ENCODE measurements at places on chromosomes 4 and X.

DNA sequence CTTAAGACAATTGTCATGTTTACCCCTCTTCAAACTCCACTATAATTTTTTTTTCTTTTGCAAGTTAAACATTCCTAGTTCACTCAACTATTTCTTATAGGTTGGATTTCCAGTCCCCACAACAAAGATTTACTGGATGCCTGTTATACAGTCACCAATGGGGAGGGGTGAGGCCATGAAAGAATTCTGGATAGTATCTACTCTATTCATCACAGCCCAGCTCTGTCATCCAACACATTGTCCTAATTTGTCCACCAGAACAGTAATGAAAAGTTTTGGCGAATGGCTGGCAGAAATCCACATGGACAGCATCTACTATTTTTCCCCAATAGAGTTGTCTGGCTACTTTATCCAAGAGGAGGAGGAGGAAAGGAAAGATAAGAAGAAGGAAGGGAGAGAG, 192.7 kb upstream of the S100G start:
- DNase-seq: no peak

GRCh38 chr4:97987019-97987648, 156.1 kb downstream of the STPG2 start:
- DNase-seq: no peak

DNA sequence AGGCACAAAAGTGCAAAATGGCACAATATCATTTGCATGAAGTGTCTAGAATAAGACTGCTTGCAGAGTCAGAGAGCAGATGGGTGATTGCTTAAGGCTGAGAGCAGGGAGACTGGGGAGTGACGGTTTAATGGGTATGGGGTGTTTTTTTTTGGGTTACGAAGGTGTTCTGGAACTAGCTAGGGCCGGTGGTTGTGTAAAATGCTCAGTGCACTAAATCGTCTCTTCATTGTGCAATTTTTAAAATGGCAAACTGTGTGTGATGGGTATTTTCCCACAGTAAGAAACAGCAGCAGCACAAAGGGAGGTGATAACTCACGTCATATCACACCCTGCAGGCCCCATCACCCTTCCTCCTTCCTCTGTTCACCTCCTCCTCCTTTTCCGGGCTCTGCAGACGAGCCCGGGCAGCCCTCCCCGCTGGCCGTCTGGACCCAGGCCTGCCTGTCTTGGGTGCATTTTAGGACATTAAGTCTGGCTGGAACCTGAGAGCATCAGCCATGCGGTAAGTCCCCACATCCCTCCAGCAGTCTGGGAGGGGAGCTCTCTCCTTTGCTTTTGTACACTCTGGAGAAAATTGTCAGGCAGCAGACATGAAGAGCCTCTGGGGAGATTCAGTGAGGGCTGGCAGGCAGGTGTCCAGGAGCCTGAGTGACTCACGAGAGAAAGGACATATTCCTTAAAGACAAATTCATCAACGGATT, 42.7 kb downstream of the ASMT start:
- DNase-seq: peak; percentile 53

GRCh38 chr4:173782660-173783059, 252.6 kb upstream of the HAND2 start:
- no peak for DNase-seq

DNA sequence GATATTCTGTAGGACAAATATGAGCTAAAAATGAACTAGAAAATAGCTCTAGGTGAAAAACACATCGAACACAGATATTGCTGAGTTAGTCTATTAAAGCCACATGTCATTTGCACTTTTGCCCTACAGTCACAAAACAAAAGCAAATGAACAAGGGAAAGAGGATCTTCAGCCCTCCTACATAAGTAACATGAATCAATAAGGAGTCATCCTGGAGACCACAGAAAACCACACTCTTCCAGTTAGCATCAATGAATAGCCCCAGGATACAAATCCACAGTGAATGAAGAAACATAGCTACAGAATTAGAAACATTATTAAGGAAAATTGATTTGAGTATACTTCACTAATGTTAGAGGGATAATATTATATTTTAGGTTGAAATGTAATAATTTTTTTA, 311.4 kb downstream of the MAPK10 start:
- no peak for DNase-seq

DNA sequence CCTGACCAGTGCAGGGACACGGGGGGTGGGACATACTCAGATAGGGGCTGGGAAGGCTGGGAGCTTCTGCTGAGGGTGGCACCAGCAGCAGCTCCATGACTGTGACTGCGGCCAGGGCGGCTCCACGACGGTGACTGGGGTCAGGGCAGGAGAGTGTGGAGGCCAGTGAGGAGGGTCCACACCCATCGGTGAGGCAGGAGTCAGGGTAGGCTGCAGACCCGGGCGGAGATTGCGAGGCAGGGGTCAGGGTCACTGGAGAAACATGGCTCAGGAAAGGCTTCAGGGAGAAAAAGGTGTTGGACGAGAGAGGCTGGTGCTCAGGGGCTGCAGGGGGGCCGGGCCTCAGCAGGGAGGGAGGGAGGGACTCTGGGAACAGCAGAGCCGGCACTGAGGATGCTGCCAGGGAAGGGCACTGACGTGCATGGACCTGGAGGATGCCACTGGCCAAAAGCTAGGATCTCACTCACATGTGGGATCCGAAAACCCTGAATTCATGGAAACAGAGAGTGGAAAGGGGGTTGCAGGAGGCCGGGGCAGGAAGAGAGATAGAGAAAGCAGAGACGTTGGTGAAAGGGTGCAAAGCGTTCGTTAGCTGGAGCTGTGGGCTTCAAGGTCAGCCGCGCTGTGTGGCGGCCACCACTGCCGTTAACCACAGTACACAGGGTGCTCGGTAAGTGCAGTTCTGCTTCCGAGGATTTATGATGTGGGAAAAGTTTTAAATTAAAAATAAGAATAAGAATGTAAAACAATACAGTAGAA, 22.0 kb downstream of the ATP5ME start:
- DNase-seq: no peak

- no peak for DNase-seq
These were observed 12.3 kb downstream of the GPC4 start for GRCh38 chrX:133402830-133403625.

DNA sequence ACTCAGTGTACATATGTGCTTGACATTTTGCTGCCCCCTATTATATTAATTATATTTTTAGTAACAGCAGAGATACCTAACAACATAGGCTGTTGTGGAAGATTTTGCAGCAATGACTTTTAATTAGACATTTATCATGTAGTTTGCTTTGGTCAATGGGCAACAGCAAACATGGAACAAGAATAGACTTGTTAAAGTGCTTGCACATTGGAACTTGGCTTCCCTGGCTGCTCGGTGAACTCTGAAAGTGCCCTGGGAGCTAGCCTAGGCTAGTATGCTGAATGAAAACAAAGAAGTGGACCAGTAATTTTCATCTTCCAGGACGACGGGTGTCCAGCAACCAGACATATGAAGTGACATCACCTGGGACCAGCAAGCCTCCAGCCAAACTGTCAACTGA, 1157.1 kb downstream of the ARAP2 start:
- DNase-seq: no peak

- no peak for DNase-seq
These were observed 283.2 kb upstream of the CPEB2 start for GRCh38 chr4:14719053-14719452.

- DNase-seq: no peak
These were observed 218.4 kb upstream of the HCCS start for GRCh38 chrX:10892621-10893225.

DNA sequence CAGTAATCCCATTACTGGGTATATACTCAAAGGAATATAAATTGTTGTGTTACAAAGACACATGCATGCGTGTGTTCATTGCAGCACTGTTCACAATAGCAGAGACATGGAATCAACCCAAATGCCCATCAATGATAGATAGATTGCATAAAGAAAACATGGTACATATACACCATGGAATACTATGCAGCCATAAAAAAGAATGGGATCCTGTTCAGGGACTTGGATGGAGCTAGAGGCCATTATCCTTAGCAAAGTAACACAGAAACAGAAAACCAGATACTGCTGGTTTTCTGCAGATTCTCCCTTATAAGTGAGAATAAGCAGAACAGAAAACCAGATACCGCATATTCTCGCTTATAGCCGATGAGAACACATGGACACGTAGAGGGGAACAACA, 43.5 kb downstream of the FAM193A start:
- DNase-seq: no peak

- no peak for DNase-seq
These were observed 1383.1 kb downstream of the C4orf33 start for GRCh38 chr4:130479020-130479419.

DNA sequence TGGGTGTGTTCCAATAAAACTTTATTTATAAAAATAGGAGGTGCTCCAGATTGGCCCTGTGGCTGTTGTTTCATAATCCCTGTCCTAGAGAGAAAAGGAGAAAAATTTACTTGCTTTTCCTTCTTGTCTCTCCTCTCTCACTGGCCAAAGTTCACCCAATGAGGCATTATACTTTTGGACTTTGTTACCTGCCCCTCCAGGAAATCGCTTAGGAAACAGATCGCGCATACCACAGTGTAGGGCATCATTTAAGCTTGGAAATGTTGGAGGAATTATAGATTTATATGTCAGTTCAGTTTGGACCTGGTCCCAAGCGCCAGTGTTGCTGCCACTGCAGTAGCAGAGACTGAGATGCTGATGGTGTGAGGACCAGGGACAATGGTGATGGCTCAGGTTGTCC, 337.6 kb upstream of the NR3C2 start:
- no peak for DNase-seq

DNA sequence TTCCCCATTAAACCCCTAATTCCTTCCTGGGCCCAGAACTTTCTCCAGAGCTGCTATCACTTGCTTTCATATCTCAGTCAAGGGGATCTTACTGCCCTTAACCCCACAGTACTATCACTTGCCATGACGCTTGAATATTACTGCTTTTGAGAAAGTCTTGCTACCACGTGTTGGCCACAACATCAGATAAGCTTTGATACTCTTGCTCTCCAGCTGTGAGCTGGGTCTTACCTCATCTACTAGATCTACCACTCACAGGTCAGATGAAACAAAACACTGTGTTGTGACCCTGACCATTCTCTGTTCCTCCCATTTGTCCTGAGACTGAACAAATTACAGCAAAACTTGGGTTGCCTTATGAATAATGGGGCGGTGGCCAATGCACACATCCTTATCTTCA, 12.1 kb upstream of the TAPT1 start:
- no peak for DNase-seq

DNA sequence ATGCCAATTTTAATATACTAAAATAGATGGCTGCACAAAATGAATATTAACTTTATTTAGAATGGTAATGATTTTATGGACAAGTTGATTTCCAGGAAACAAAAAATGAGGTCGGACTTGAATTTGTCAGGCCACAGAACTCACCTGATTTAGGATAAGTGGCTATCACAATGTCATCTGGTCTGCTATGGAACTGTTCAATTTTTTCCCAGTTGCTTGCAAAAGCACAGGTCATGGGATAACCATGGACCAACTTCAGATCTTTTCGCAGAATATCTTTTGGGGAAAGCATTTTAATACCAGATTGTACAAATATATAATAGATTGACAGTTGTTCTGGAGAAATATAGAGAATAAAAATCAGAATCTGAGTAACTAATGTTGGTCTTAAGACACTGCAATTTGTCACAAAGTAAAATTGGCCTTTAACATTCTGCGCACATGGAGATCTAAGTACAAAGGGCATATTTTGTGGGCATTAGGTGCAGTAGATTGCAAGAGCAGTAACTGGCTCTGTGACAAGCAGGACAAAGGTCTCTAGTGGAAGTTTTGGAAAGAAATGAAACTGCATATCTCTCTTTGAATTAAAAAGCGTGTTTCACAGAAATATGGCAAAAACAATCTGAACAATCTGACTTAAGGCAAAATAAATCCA, 5.4 kb downstream of the SULT1B1 start:
- DNase-seq: no peak

- no peak for DNase-seq
These were observed 423.3 kb downstream of the MAGEE1 start for GRCh38 chrX:76850851-76851250.

DNA sequence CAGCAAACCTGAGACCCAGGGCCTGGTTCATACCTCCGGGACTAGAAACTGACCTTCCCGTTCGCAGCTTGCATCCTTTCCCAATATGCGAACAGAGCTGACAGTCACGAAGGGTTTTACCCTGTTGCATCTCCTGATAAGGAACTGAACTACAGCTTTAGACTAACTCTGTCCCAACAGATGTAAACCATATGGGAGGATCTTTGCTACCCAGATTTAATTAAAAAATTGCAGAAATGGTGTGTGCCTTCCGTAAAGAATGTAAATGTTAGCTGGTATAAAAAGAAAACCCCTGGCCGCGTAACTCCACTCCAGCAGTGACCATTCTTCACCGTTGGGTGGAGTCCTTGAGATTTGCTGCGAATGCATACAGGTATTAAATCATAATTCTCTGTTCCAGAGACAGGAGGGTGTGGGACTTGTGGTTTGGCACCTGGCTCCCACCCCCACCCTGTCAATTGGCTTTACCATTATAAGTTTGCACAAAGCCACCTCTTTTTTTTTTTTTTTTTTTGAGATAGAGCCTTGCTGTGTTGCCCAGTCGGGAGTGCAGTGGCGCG, 40.6 kb upstream of the SORCS2 start:
- no peak for DNase-seq

DNA sequence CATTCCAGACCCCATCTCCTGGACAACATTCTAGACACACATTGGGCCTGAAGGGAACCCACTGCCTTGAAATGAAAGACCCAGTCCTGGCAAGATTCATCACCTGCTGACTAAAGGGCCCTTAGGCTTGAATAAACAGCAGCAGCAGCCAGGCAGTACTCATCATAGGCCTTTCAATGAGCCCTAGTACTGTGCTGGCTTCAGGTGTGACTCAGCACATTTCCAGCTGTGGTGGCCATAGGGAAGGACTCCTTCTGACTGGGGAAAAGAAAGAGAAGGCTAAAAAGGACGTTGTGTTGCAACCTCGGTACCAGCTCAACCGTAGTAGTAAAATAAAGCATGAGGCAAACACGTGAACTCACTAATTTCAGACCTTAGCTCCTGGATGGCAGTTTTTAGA, 344.0 kb downstream of the ACTRT1 start:
- no peak for DNase-seq

DNA sequence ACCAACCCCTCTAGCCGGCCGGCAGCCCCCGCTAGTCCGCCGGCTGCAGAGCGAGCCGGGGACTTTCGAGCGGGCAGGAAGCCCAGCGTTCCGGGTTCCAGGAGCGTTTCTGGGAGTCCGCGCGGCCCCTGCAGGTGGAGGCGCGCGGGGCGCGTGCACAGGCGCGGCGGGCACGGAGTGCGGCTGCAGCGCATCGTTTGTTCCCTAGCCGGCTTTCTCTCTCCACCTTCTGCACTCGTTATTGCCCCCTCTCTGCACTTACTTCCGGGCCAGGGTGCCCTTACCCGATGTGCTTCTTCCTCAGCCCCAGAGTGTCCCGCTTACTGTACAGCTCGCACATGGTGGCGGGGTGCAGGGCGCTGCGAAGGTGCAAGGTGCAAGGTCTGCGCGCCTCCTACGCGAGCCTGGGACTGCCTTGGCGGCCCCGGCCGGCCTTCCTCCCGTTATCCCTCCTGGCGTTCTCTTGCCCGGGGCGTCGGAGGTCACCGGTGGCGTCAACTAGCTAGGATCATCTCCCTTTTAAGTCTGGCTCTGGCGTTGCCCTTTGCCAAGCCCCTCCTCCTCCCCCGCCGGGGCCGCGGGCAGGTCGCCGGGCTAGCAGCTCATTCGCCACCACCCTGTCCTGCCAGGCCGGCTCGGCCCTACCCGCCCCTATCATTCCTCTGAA, at the start of gene ETNPPL:
ETNPPL (minus strand) TSS at position 495 of the 667 bp plus-strand sequence; CDS start at position 340, 155 bp downstream.
- DNase-seq: peak; percentile 6

GRCh38 chrX:20412871-20413486, 146.3 kb upstream of the RPS6KA3 start:
- DNase-seq: peak; percentile 18

Data from activated T-cell treated with anti-CD3 and anti-CD28 coated beads for 24 hours (primary cell).